ENCODE measurements at places on chromosomes 1 and 21. TPM values are rescaled to one million over a fixed set of nuclear protein-coding genes. Genes with fewer than 3 reads are reported as not detected.
A peak's percentile ranks its signal among the peaks of the same experiment; 100 is the strongest.

Gene G0S2
- total RNA-seq, result not detected

Gene BTBD8
- 1.6 TPM for total RNA-seq

Gene OR2AK2
- not detected for total RNA-seq

Gene DAB1
- 0.10 TPM for total RNA-seq

Gene PRKACB
- 85.2 TPM for total RNA-seq

Gene BRDT
- total RNA-seq, result not detected

Gene SPOCD1
- not detected for total RNA-seq

Gene OR2L8
- 0.29 TPM for total RNA-seq

Gene AJAP1
- total RNA-seq, result not detected

Gene DLGAP3
- 0.39 TPM for total RNA-seq

Gene THEM5
- not detected for total RNA-seq

Gene SLC30A10
- not detected for total RNA-seq

Gene URB2
- total RNA-seq, result 17.5 TPM

Gene FAM167B
- 0.78 TPM for total RNA-seq

GRCh38 chr1:186930238-186930637 is 101.5 kb downstream of the PLA2G4A start:
- no peak for DNase-seq

DNA sequence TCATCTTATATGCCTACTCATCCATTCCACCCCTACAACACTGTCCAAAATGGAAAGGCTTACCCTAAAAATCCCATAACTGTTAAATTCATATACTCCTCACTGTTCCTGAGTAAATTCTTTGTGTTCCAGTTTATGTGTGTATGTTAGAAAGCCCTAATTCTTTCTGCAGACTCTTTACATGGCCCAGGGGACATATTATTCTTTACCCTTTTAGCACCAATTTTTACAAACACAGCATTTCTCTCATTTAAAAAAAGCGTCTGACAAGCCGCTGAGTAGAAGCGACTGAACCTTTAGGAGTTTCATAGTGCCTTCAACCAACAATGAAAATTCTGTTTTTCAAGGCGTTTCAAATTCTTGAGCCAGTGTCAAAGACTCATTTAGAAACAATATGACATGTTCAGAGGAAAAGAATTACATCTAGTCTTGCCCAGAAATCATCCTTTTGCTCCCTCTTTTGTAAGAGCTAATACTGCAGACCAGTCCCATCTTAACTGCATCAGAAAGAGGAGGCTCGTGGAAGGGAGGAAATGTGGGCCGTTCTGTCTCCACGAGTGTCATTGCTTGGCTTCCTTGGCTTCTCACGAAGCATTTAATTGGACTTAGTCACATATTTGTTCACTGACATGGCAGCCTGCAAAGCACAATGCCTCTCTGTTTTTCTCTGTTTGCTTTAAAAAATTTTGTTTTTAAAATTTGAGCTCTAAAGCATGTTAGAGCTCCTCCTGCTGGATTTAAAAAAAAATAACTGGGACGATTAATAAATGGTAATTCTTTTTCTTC is 21.3 kb upstream of the C1orf105 start:
- peak; percentile 31 for DNase-seq

- DNase-seq, result no peak
Measured at GRCh38 chr1:232166942-232167341, 463.0 kb downstream of the SIPA1L2 start.

GRCh38 chr1:188062456-188062855 is 1233.7 kb downstream of the PLA2G4A start:
- DNase-seq, result no peak

DNA sequence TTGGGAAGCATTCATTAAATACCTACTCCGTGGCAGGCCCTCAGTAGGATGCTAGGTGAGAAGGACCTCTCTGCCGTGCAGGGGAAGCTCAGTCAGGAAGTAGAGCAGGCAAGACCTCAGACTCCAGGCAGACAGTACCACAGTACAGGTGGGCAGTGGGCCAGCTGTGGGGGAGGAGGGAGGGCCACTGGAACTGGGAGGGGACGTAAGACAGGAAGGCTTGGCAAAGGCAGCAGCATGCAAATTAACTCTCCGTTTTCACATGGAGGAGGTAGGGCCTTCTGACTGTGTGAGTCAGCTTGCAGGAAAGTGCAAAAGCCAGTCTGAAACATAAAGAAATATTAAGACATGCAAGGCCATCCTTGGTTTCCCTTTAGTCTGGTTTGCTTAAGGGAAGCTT is 157.7 kb downstream of the TRIM33 start:
- no peak for DNase-seq

DNA sequence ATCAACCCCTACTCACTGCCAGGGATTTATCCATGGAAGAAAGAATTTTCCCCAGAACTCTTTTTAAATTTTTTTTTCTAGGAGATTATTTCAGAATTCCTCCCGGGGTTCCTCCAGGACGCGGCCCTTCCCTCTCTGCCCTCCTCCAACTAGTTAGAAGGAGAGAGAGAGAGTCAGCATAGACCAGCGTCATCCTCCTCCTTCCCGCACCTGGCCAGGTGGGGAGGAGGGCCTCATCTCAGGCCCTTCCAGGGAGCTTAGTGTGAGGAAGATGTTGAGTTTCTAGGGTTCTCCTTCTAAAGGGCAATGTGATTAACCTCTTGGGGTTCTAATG is 63.6 kb downstream of the CDK18 start:
- no peak for DNase-seq

DNA sequence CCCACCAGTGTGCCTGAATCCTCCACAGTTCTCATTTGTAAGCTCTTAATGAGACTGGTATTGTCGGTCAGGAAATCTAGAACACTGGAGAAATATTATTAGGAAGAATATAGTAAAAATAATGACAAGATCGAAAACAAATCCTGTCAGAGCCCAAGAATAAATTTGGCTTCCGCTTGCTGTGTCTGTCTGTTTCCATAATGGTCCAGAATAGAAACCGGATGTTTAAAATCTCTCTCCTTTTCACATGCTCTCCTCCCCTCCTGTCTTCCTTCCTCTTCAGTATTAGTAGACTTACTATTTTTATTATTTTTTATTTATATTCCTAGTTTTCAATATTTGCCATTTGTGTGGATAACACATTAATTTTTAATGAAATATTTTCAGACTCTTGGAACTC is 187.7 kb downstream of the SDCCAG8 start:
- DNase-seq, result no peak

DNA sequence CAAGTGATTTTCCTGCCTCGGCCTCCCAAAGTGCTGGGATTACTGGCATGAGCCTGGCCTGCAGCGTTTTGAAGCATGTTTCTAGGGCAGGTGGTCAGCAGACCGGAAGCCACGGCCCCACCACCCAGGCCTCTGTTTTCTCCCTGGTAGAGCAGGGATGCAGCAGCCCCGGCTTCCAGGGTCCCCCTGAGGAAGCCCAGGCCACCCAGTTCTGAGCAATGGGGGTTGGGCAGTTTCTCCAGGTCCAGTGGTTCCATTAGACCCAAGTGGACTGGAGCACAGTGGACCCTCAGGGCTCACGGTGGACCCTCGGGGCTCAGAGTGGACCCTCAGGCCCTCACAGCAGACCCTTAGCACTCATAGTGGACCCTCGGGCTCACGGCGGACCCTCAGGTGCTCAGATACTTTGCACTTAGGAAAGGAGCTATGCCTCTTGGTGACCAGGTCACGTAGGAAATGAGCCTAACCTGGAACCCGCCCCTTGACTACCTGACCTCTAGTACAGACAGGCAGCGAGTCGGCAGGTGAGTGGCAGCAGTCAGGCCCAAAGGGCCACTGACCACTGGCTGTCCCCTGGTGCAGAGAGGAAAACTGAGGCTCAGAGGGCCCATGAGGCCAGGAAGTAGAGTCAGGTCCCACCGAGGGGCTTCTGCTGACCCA is 4.6 kb upstream of the FNDC10 start:
- no peak for DNase-seq

DNA sequence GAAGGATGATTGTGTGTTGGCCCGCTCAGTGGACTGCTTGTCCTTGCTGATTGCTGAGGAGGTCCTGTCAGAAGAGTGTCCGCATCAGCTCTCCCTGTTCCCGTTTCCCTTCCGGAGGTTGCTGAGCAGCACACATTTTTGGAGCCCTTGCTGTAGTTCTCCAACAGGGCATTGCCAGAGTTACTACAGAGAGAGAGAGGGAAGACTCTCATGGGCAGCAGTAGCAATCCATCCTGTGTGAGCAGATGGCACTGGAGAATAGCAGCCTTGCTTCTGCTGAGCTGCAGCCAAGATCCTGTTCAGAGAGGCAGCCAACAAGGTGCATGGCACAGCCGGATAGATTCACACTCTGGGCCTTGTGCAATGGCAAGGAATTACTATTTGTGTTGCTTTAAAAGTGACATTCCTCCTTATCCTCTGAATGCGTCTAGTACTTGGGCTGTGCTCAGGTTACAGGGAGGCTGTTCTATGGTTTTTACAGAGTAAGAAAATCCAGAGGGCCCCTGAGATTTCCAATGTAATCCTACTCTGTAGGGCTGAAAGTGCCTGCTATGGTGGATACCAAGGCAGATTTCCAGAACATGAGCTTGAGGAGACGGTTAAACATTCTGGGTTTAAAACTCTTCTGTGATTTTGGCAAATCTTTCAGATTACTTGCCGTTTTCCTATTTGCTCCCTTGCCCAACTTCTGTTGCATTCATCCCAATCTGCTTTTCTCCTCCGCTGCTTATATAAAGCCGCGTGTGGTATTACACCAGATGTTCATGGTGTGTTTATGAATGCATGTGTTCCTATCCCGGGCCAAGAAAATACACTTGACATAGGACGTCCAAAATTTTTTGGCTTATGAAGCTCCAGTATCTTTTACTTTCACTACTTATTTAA is 27.4 kb downstream of the AK4 start:
- DNase-seq, result no peak

GRCh38 chr1:21663951-21664805 is 5.0 kb downstream of the RAP1GAP start:
- DNase-seq, result no peak

- DNase-seq, result no peak
Measured at GRCh38 chr1:77447669-77448068, 165.8 kb downstream of the AK5 start.

GRCh38 chr1:69315823-69316222 is 251.9 kb upstream of the LRRC7 start:
- DNase-seq, result no peak

DNA sequence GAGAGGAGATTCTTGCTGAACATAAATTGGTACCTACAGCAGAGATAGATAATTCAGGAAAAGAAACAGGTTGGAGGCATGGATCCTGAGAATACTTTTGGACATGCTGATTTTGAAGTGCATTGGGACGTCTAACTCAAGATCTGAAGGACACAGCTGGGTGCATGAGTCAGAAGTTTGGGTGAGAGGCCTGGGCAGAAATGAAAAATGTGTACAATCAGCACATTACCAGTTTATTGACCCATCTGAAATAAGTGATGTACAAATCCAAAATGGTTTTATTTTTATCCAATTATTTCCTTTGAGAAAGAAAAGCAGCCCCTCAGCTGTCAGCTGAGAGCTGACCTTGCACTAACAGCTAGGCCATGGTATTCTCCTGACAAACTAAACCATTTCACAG is 975.2 kb upstream of the B3GALT2 start:
- no peak for DNase-seq

- no peak for DNase-seq
Measured at GRCh38 chr1:107532318-107532717, 391.5 kb downstream of the NTNG1 start.

GRCh38 chr1:237324226-237324625 is 282.2 kb downstream of the RYR2 start:
- DNase-seq, result no peak

DNA sequence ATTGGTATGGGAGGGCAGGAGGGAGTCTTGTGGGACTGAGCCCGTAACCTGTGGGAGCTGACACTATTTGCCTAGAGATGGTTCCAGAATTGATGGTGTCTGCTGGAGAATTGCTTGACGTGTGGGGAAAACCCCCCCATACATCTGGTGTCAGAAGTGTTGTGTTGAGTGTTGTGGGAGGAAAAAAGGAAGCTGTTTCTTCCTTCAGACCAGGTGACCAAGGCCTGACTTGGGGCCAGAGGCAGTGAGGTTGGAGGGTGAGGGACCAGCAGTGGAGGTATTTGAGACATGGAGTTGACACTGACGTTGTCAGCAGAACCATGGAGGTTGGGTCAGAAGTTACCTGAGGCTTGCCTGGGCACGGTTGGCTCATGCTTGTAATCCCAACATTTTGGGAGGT is 8.3 kb downstream of the SHISAL2A start:
- no peak for DNase-seq

DNA sequence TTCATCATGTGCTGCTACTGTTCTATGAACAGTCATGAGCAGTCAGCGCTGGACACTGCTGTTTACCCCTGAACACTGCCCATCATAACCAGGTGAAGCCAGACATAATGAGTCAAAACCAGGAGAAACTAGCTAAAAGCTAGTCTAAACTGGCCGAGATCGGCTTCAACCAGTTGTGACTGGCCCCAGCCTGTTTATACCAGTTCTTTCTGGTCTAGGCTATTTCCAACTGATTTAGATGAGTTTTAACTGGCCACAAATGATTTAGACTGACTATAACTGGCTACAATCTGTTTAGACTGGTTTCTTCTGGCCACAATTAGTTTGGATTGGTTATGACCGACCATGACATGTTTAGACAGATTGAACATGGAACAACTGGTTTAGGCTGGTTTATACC is 348.3 kb upstream of the CAMK1G start:
- DNase-seq, result no peak

DNA sequence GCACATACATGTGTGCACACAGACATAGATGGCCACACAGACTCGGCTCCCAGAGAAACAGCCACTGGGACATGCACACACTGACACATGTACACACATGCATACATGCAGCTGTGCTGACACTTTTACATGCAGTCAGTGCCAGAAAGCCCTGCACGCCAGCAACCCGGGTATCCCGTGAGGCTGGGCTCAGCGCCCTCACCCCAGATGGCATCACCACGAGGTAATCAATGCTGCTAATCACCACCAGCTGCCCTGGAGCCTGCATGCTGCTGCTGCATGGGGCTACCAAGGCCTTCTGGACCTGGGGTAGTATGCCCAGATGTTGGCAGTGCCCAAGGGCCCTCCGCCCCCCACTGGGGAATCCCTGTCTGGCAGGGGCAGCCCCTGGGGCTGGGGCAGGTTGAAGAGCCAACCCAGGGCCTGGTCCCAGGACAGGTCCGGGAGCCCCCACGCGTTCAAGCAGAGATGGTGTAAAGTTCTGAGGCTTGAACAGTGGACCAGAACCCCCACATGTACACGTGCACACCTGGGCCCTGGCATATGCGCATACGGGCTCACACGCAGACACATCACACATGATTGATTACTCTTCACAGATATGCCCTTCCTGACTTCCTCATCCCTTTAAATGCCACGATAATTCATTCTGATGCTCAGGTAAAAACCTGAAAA is 2.7 kb upstream of the COL16A1 start:
- no peak for DNase-seq

DNA sequence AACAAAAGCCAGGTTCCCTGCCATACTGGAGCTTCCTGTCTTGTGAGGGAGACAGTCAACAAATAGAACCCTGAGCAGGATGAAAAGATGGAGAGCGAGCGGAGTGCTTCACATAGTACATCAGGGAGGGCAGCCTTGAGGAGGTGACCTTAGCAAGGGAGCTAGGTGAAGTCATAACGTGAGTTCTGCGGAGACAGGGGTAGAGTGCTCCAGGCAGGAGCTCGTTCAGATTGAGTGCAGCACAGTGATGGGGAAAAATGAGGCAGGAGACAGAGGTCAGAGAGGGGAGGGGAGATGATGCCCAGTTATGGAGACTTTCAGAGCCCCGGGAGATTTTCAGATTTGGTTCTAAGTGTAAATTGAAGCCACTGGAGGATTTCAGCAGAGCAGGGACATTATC is 15.3 kb upstream of the CLIC6 start:
- no peak for DNase-seq

- no peak for DNase-seq
Measured at GRCh38 chr1:6867321-6867720, 82.1 kb downstream of the CAMTA1 start.

- DNase-seq, result no peak
Measured at GRCh38 chr1:27876341-27877114, 4.2 kb downstream of the THEMIS2 start.

GRCh38 chr1:29123053-29123886 is 433 bp downstream of the TMEM200B start:
- no peak for DNase-seq

Data from activated CD8-positive, alpha-beta T cell treated with anti-CD3 and anti-CD28 coated beads, Interleukin-2, amount 10 ng/mL, durations not matched to agents 7 days and 5 days (primary cell).